Stimulated activated CD8-positive, alpha-beta memory T cell treated with anti-CD3 and anti-CD28 coated beads, Interleukin-4, amount 100 ng/mL, for 4 hours (primary cell): ENCODE measurements at places on chromosomes 7 and 10.

- DNase-seq, result no peak
These were observed 21.8 kb downstream of the GPER1 start for GRCh38 chr7:1109581-1110310.

DNA sequence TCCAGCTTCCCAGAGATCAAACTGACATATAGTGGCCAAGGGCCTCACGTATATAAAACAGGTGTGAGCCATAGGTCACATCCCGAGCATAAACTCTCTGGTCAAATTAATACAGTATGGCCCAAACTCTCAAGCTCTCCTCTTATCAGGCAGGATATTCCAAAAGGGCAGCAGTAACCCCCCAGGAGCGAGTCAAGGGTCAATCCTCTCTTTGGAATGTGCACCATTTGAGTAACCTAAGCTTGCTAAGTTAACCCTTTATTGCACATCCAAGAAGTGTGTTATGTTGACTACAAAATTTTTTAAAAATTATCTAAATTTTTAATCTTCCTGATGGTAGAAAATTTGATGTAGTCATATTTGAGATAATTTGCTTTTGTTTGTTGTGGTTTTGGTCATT is 4.5 kb upstream of the TRIM24 start:
- no peak for DNase-seq

GRCh38 chr7:100013328-100013676 is 2.1 kb upstream of the ZKSCAN1 start:
- no peak for DNase-seq

DNA sequence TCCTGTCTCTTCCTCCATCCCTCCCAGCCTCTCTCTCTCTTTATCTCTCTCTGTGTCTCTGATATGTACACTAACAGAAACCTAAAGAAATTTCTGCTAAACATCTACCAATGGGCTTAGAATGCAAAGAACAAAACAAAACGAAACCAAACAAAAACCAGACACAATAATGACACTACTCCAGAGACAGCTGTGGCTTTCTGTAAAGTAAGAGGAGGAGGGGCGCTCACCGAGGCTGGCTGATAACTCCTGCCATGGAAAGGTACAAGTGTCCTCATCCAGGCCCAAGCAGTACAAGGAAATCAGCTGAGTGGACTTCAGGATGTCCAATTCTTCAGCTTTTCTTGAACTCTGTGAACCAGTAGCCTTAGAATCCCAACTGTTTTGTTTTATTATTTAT is 70.4 kb upstream of the FZD8 start:
- DNase-seq, result no peak

GRCh38 chr7:2651336-2651735 is 19.6 kb downstream of the TTYH3 start:
- DNase-seq, result no peak

DNA sequence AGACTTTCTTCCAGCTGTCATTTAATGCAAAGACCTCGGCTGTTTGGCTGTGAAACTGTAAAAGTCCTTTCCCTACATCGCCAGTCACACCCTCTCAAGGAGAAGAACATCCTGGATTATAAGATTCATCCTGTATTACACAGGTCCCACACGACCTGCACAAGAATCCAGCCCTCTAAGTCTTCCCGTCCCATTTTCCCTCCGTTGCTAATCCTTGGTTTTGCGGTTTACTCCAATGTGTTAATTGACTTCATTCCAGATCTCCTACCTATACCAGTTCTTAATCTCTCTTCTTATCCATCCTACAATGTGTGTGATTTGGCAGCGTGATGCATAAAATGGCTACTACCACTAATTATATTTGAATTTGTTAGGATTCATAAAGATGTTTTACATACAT is 110.4 kb downstream of the COL28A1 start:
- DNase-seq, result no peak

- no peak for DNase-seq
These were observed 28.6 kb upstream of the BMPER start for GRCh38 chr7:33876596-33877274.

- DNase-seq, result no peak
These were observed 14.8 kb downstream of the ITIH5 start for GRCh38 chr10:7651853-7652470.

GRCh38 chr10:44925811-44926750 is 14.9 kb downstream of the TMEM72 start:
- DNase-seq, result no peak
